GF-D8 (cell line): ENCODE measurements at places on chromosomes 4 and X.
A peak's percentile ranks its signal among the peaks of the same experiment; 100 is the strongest.

GRCh38 chr4:39706741-39707511 is 9.0 kb downstream of the UBE2K start:
- no peak for DNase-seq

- DNase-seq: no peak
Measured at GRCh38 chr4:15003401-15003890, 1.2 kb downstream of the CPEB2 start.

DNA sequence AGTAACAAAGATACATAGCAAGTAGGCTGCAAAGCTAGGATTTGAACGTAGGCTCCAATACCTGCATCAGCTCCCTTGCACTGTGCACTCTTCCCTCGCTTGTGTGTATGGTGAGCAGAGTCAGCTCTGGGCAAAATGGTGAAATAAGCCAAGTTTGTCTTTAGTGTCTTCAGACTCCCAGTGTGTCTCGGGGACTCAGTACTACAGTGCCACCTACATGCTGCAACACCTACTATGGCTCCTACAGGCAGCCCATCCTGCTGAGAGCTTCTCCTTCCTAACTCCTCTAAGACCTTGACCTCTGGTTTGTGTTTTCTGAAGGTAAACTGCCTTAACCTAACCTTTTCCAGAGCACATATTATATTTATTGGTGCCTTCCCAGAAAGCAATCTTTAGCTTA is 42.5 kb downstream of the RTL9 start:
- DNase-seq: no peak

GRCh38 chr4:122733787-122734120 is 1.2 kb downstream of the BBS12 start:
- DNase-seq: no peak

DNA sequence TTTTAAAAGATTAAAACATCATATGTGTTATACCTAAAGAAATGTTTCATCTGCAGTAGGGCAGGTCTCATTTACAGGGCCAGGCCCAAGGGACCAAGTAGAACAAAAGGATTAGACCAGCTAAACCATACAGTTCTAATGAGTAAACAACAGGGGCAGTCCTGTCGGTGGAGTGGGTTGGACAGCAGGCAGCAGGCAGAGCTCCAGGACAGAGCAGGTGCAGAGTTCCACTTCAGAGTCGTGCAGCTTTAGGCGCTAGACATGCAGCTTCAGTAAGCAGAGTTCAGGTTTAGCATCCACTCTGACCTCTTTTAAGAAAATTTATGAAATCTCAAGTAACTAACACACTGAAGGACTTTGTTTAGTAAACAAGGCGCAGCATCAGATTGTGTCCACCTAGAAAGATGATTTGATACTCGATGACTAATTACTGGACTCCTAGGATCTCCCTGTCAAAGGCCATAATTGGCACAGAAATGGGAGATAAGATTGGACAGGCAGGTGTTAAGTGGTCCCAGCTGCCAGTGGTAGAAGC is 487.7 kb upstream of the INTU start:
- DNase-seq: no peak

DNA sequence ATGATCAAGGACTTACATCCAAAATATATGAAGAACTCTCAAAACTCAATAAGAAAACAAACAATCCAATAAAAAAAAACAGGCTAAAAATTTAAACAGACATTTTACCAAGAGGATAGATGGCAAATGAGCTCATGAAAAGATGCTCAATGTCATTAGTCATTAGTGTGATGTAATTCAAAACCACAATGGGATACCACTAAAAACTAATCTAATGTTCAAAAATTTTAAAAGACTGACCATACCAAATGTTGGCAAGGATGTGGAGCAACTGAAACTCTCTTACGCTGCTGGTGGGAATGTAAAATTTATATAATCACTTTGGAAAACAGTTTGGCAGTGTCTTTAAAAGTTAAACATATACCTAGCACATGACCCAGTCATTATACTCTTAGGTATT is 43.7 kb downstream of the RPS6KA6 start:
- DNase-seq: no peak

- DNase-seq: no peak
Measured at GRCh38 chr4:104870495-104871233, 276.0 kb upstream of the TET2 start.

DNA sequence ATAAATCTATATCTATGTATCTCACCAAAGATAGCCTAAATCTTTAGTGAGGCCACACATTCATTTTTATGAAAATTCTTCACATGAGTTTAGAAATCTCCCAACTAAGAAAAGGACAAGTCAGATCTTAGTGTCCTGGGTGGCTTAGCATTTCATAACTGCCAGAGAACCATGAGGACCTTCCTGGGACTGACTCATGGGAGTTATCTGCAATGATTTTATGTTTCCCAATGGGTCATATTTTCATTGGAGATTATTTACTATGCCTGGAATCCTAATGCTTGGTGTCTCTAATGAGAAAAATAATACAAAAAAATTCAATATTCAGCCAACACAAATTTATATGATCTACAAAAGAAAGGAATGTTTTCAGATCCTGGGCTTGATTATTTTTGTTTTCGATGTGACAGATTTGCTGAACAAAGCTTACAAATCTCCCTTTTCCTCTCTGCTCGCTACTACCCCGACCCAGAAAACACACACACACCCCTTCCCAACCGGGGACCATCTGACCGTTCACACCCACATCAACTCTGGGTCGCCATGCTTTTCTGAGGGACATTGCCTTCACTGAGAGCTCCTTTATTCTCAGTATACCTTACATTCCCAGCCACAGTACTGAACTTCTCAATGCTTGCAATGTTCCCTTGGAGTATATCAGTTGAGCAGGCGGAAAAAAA is 40.1 kb downstream of the SORBS2 start:
- no peak for DNase-seq

DNA sequence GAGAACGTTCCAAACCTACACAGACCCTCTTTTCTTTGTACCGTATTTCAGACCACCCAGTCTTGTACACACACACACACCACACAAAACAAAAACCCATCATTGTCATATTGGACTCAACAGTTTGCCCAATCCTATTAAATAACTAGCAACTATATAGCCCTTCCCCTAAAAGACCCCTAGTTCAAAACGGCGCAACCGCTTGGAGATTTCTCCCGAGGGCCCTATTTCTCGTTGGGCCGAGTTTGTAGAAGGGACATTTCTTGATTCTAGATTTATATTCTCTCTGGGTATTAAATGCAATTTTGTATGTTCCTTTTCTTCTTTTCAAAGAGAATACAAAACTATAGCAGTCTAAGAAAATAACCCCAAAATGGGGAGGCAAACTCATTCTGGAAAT is 547 bp upstream of the PDGFRA start:
- no peak for DNase-seq

DNA sequence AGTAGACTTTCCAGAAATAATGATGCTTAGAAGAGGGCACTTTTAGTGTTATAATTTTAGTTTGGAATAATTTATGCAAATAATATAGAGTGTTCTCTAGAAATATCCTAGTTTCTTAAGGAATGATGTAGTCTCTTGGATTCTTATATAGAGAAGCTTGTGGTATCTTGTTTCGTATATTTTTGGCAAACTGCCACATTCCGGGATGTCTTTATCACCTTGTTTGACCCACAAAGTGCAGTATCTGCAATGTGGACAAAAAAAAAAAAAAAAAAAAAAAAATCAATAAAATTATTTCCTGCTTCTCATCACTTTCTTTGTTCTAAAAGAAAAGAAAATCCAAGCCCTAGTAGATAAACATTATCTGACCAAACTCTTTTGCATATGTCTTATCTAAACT is 1577.7 kb upstream of the TENM3 start:
- no peak for DNase-seq

GRCh38 chr4:170716868-170717267 is 627.1 kb upstream of the AADAT start:
- no peak for DNase-seq

DNA sequence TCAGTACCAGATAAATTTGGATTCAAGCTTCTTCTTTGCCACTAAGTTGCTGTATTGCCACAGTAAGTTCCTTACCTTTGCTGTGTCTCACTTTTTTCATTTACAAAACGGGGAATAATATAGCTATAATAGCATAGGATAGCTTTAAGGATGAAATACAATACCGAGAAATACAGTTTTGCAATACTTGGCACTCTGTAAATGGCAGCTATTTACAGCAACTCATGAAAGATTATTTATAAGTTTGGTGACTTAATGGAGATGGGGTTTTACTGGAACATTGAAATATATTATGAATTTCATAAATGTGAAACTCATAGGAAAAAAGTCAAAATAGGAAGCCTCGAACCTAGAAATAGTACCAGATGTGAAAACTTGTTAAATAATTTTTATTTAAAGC is 27.6 kb downstream of the ANXA10 start:
- DNase-seq: no peak

DNA sequence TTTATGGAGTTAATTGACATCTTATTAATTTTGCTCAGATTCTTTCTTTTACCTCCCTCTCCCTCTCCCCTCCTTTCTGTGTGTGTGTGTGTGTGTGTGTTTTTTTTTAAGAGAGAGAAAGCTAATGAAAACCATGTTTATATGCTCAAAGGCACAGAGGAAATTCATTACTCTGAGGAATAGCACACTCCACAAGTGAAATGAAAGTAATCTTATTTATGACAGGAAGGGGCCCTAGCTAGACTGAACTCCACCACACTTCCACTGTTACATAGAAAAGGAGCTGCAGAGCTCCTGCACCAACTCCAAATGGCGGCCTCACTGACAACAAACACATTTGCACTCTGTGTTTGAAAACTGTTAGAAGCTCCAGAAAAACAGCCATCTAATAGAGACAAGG is 150.6 kb downstream of the RASL11B start:
- DNase-seq: peak; percentile 20

DNA sequence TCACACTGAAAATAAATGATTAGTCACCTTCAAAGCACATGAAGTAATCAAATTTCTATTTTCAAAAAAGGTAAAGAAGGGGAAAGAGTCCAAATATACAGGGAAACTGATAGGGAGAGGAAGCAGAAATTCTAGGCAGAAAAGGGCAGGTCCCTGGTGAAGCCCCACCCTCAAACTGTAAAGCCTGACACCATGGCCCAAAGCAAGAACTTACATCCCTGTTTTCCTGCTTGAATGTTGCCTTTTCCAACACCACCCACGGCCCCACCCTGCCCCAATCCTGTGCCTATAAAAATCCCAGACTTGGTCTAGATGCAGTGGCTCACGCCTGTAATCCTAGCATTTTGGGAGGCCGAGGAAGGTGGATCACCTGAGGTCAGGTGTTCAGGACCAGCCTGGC is 361.8 kb downstream of the PPP3CA start:
- no peak for DNase-seq

DNA sequence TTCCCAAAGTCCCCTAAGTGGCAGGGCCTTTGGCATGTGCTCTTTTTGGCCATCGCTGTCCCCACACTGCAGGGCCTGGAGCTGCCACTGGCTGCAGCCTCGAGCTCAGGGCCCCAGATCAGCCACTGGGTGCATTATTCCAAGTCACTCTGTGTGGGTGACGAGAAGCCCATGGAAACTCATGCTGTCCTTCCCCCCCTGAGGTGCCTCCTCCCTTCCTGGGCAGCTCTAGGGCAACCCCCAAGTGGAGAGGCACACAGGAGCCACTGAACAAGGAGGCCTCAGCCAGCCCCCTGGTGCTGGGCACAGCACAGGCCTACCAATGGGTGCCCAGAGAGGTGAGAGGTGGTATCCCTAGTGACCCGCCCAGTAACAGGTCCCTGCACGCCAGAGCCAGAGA is 84.5 kb downstream of the PPP2R2C start:
- DNase-seq: no peak

DNA sequence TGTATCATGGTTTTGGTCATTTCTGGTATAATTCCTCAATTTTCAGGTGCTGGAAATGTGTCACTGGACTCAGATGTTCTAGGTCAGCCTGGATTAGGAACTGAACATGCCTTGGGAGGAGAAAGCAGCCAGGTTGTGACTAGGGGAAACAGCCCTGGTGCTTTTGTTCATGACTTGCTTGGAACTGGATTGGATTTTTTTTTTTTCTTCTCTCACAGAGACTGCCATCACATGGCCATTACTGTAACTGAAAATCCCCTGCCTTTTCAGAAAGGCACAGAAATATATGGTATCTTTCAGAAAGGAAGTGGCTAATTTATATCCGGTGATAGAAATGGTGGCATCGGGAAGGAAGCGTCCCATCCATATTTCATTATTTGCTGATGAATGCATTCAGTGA is 34.6 kb downstream of the SEPTIN11 start:
- no peak for DNase-seq

DNA sequence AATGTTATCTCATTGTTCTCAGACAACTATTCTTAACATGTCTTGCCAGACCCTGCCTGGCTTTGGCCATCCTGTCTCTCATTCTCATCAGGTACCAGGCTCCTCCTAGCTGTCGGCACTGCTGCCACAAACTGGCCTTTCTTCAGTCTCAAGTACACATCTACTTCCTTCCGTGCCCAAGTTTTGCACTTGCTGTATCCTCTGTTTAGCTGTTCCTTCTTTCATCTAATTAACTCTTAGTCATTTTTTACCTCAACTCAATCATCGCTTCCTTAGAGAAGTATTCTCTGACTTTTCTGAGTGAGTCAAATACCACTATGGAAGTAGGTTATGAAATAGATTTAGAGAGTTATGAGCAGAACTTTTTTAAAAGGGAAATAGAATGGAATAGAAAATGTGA is 19.7 kb downstream of the CXCL3 start:
- DNase-seq: no peak

DNA sequence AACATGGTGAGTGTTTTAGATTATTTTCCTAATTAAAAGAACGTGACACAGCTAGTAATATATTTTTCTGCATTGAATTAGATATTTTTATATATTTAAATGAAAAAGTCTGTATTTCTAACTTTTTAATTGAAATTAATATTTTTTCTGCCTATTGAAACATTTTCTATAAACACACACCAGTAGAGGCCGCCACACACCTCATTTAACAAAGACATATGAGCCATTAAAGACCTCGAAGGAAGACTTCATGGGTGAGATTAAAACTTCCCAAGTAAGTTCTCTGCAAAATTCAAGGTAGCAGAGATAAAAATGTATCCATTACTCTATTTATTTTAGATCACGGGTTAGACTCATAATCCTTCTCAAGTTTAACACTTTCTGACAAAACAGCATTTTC is 8.3 kb downstream of the SLITRK2 start:
- no peak for DNase-seq

DNA sequence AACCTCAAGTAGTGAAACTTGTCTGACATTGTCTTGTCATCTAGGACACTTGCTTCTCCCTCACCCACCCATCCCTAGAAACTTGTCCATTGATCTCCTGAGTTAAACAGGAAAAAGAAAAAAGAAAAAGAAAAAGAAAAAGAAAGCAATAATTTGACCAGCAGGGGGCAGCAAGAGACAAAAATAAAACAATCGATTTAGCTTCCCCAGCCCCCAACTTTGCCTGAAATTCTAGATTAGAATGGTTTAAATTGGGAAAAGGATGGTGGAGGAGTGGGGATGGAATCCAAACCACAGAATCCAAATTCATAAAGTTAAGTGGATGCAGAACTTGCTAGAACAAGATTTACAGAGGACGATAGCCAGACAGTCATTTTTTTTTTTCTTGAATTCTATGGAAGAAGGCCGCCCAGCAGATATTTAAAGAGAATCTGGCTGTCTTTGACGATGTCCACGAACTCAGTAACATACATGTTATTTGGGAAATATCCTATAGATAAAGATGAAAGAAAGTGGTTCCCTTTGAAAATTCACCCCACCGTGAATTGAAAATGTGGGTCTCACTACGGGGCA is 282.9 kb downstream of the USP46 start:
- no peak for DNase-seq
